ENCODE measurements at places on chromosomes 5 and 9.

DNA sequence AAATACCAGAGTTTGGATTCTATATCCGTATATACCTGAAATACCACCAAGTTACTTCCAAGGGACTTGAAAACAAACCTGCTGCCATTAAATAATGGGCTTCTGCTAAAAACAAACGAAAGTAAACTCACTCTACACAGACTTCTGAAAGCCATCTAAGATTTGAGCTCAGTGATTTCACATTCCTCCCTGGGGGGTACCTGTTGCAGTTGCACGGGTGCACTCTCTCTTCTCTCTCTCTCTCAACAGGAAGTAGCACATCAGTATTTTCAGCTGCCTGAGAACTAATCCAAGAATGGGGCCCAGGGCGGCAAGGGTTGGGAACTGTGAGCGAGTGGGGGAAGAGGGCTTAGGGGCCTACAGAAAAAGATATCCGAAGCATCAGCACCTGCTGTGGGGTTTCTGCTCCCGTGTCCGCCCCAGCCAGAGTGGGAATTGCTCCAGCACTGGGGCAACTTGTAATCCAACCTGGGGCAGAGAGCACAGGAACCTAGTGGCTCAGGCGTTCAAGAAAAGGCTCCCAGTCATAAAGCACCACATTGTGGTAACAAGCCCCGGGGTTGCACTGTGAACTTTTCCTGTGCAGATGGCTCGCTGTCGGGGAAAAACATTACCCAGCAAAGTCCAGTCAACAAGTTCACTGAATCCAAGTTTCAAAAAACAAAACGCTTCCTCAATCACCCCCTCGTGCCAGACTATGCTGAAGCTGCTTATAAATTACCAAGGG is 99.8 kb downstream of the EFNA5 start:
- peak; percentile 10 for DNase-seq

- DNase-seq, result no peak
These were observed 24.5 kb upstream of the LAMC3 start for GRCh38 chr9:130984521-130984920.

DNA sequence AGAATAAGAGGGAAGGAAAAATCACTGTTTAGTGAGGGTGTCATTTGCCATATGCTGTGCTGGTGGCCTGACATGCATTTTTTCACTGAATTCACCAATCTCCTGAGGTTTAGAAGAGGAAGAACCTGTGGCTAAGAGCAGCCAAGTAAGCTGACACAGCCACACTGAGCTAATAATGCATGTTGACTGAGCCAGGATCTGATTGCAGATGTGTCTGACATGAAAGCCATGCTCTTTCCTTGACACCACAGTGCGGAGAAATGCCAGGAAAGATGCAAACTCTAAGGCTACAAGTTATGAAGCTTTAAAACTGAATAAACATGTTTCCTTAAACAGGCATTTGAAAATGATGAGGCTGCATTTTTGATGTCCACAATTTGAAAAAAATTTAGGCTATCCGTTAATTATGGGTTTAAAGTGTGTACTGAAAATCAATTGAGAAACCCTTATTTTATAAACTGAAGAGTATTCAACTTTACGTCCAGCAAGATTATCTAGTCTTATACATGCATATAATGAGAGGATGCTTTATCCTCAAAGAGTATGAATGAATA is 208.6 kb downstream of the FBN2 start:
- no peak for DNase-seq

DNA sequence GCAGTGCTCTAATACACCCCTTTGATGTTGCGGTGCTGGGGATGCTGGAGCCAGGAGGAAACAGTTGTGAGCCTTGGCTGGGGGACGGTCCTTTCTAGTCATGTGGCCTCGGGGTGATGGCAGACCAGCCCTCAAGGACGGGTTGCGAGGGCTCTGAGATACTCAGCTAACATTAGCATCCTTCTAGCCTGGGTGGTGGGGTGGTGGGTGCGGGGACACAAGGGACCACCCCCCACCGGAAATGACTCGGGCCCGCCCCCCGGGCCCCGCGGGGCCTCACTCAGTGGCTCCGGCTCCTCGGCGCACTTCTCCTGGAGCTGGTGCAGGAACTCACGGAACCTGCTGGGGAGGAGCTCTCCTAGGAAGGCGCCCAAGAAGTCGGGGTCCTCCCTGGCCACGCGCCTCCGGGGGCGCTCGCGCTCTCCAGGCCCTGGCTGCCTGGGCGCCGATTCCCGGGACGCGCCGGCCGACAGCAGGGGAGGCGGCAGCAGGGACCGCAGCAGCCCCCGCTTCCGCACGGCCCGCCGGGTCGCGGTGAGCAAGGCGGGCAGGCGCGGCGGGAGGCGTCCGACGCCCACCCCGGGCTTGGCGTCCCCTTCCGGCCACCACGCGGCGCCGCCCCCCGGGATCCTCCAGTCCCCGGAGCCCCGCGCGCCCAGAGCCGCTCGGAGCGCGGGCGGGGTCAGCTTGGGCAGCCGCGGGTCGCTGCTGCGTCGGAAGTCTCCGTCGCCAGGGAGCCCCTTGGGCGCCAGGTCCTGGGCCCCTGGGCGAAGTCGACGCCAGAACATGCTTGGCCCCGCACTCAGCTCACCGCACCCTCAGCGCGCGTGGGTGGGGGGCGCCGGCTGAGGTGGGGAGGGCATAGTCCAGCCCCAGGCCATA is 873 bp downstream of the C9orf50 start:
- DNase-seq, result peak; percentile 60

- no peak for DNase-seq
These were observed 1584.3 kb upstream of the NUDT12 start for GRCh38 chr5:105146867-105147266.

DNA sequence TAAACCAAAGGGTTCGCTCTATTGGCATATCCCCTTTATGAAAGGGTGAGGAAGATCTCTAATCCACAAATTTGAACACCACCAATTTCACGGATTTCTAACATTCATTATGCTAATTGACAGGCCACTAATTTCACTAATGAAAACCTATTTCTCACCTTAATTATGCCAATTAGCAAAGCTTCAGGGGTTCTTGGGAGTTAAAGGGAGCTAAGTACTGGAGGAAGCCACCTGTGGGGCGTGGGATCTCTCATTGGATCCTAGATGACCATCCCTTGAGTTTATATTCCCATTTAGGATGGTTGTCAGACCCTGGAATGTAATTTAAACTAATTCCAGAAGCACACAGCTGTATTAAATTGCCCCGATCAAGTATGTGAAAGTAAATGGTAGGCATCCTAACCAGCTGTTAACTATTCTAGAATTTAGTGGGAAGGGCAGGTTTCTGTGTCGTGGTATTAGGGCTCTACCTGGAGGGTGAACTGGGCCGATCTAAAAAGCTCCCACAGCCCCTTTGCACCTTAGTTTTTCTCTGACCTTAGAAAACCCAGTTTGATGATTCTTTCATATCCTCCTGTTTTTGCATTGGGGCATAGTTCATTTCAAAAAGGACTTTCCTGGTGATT is 77.1 kb downstream of the C9orf152 start:
- DNase-seq, result no peak

DNA sequence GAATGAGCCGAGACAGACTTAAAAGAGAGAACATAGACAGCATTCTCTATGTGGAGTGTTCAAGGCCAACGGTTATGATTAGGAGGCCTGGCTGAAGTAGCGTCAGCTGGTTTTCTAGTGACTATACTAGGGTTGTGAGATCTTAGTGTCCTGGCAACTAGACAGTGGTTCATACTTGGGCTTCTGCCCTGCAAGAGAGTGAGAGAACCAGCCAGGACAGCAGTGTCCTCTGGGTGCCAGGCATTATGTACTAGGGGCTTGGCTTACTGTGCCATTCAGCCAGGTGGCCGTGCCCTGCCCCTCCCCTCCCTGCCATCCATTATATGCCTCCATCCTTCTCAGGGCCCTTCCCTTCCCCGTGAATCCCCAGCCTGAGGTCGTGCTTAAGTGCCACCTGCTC is 56.8 kb downstream of the TRIO start:
- DNase-seq, result no peak

DNA sequence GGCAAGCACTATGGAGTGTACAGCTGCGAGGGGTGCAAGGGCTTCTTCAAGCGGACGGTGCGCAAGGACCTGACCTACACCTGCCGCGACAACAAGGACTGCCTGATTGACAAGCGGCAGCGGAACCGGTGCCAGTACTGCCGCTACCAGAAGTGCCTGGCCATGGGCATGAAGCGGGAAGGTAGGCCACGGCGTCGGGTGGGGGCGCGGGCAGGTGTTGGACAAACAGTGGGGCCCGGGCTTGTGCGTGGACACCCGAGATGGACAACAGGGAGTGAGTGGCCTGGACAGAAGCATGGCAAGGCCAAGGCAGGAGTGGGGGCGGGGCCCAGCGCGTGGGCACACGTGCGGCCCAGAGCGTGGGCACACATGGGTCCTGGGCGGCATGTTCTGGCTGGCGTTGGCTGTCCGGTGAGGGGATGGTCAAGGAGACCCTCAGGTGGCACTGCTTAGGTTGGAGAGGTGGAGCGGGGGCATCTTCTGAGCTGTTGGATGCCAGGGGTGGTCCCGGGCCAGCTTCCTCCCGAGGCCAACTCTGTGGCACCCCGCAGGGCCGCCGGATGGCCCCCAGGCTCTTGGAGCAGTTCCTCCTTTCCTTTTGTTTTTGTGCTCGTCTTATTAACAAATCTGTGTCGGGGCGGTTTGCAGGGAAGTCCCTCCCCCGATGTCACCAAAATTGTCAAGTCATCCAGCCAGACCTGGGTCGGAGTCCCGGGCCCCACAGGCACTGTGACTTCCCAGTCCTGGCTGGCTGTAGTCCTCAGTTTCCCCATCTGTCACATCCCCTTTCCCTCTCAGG is 82.9 kb downstream of the RXRA start:
- peak; percentile 81 for DNase-seq

- DNase-seq, result no peak
These were observed 82.3 kb upstream of the SIMC1 start for GRCh38 chr5:176155922-176156359.

GRCh38 chr9:87707805-87708506 is 18.0 kb upstream of the CTSL start:
- peak; percentile 46 for DNase-seq

DNA sequence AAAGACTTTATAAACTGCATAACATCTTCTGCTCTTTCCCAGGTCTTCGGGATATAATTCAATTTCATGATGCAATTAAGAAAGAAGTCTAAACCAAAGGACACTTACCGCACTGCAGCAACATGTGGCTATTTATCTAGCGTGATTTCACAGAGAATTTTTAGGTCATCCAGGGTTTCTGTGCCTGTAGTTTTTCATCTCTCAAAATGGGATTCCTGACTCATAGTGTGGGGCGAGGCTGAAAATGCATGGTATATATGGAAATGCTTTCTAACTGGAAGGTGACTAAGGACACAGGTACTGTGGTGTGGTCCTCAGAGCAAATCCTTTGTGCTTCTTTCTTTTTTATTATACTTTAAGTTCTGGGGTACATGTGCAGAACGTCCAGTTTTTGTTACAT is 557.7 kb upstream of the KLF4 start:
- DNase-seq, result no peak

DNA sequence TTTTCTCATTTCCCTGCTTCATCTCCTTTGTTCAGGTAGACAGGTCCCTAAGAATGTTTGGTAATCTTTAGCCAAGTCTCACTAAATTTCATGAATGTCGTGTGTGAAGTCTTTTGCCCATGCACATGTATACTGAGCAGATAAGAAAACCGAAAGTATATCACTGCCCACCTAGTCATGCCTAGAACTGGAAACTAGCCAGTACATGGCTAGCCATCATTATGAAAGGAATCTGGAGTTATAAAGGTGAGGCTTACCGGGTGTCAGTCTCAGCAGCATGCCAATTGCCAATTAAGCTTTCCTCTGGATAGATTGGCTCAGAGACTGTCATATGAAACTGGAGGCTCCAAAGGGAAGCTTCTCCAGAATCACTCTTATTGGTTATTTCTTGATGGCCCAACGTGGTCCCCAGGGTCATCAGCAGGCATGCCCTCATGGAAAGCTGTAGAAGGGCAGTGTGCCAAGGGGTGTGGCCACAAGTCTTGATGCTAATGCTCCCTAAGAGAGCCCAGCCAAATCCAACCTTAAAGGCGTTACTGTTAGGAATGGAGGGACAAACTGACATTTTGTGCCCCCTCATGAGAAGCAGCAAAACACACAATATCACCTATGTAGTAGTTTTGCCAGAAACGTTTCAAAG is 307.3 kb upstream of the PIK3R1 start:
- no peak for DNase-seq

GRCh38 chr9:89523948-89524347 is 26.0 kb upstream of the SEMA4D start:
- no peak for DNase-seq

DNA sequence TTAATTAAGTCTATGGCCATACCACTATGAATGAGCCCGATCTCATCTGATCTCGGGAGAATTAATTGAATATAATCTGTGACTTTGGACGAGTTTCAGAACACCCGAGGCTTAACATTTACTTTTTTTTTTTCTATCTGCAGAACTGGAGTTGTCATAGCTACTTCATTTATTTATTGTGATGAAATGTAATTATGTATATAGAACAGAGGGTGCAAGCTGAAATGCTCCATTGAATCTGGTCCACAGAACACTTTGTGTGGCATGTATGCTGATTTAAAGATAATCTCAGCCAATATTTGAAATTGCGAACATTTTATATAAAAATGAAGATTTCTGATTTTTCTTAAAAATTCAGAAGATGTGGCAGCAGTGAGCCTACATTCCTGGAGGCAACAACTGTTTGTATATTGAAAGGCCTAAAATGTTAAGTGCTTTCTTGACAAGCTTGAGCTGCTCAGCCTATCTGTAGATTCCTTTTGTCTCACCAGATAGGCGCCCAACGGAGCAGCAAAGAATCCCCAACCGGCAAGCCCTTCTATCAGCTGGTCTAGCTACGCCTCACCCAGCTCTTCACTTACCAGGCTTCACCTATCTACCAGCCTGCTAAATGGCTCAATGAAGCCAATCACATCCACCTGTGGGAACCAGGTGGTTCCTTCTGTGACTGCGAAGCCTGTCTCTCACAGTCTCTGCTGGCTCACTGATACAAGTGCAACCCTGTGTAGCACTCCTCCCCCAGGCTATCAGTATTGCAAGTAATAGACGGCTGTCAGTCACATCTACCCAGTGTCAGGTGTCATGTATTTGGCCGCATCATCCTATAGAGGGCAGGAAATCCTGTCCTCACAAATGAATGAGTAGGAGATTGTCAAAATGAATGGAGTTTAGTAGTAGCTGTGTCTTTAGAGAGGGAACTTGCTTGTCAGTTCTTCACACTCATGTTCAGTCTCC is 170.6 kb upstream of the MRPS30 start:
- DNase-seq, result no peak

- no peak for DNase-seq
These were observed 186.6 kb downstream of the SMC2 start for GRCh38 chr9:104280711-104281110.

DNA sequence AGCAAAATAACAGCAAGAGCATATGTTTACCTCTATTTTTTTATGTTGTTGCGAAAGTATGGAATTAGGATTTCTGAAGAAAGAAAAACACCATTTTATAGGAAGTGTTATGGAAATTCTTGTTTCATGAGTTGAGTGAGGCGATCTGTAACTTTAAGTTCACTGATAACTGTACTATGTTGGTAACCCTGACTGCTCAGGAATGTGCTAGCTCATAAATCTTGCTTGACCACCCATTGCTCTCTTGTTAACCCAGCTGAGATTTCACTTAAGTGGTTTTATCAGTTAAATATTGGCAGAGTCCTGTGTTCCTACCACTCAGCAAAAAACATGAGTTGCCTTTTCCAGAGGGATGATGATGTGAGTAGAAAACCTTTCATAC is 91.1 kb upstream of the STARD4 start:
- no peak for DNase-seq

Data from suppressor macrophage treated with lipopolysaccharide for 1 hour (primary cell).